Activated CD8-positive, alpha-beta memory T cell treated with anti-CD3 and anti-CD28 coated beads for 48 hours (primary cell): ENCODE measurements at places on chromosomes 5 and 9.

GRCh38 chr9:117120061-117120460, 294.8 kb downstream of the ASTN2 start:
- no peak for DNase-seq

GRCh38 chr5:77795846-77796245, 19.7 kb upstream of the TBCA start:
- DNase-seq: no peak

DNA sequence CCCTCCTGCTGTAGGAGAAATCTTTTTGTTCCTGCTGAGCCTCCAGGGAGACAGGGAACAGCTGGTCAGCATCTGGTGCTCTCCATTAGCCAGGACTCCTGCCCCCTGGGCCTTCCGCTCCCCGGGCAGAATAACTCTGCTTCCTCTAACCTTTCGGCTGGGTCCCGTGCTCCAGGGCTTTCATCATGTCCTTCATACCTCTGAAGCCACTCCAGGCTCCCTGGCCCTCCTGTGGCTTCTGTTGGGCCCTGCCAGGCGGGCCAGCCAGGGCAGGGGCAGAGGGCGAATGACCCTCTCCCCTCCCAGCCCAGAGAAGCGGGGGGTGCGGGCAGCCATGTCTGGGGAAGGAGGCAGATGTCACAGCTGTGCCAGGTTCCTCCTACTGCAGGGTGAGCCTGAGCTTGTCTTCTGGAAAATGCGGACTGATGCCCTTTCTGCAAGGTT, 81.7 kb upstream of the LMX1B start:
- DNase-seq: no peak

GRCh38 chr9:127950513-127951289, 13.0 kb upstream of the DPM2 start:
- no peak for DNase-seq

GRCh38 chr5:88691230-88691582, 191.8 kb downstream of the MEF2C start:
- DNase-seq: no peak

- DNase-seq: no peak
Measured at GRCh38 chr9:73155968-73156864, 4.6 kb downstream of the ANXA1 start.

DNA sequence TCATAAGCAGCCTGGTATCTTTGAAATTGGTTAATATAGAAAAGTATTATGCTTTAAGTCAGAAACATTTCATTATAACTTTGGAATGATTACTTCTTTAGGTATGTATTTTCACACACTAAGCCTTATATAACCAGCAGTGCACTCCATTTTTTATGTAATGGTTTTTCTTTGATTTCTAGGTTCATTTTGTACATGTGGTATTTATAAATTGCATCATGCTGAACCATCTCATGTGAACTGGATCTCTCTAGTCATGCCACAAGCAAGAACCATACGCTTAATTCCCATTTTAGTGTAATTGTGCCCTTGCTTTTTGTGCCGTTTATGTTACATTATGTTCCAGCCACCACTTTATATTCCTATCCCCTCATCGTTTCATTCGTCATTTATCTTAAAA, 38.6 kb upstream of the SRP19 start:
- DNase-seq: no peak

- DNase-seq: no peak
Measured at GRCh38 chr5:145960848-145961600, 24.6 kb downstream of the SH3RF2 start.

- no peak for DNase-seq
Measured at GRCh38 chr5:91885291-91886265, 502.5 kb upstream of the ARRDC3 start.

DNA sequence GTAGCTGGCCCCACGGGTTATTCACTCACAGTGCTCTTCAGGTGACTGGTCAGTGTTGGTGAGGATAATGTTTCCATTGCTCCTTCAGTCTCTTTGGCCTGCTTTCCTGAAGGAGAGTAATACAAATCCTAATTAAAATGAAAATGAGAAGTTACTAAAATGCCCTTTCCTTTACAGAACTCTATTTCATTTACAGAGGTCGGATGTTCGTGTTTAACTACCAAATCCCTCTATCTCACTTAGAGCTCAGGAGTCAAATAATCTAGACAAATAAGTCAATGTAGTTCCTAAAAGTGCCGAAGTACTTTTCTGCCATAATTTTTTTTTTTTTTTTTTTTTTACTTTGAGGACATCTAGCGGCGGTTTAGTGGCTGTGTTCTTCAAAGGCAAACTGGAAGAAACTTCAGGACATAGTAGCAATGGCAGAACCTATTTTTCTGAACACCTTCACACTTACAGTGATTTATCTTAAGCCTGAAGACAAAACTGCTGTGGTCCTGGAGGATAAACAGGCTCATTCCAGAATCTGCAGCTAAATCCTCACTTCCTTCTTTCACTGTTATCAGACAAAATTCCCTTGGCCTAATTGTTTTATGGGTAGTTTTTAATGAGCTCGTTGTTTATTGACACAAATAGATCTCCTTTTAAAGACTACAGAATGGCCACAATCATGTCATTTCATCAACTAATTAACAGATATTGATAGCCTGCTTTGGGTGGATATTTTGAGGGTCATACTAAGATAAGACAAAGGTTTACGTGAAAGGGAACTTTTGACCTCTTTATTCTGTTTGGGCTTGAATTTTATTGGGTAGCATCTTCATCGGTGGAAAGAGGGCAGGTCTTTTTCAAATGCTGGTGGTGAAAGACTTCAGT, 207.6 kb upstream of the DMRTA1 start:
- no peak for DNase-seq
